ENCODE measurements at places on chromosomes 12 and 14. TPM values are rescaled to one million over a fixed set of nuclear protein-coding genes. Genes with fewer than 3 reads are reported as not detected.

GRCh38 chr12:68887641-68888040 is 45.3 kb downstream of the CPM start:
- DNase-seq = no peak

SERPINA10 gene
- not detected for total RNA-seq

ZCRB1 gene
- total RNA-seq = 29.7 TPM

KRT85 gene
- total RNA-seq = not detected

DNA sequence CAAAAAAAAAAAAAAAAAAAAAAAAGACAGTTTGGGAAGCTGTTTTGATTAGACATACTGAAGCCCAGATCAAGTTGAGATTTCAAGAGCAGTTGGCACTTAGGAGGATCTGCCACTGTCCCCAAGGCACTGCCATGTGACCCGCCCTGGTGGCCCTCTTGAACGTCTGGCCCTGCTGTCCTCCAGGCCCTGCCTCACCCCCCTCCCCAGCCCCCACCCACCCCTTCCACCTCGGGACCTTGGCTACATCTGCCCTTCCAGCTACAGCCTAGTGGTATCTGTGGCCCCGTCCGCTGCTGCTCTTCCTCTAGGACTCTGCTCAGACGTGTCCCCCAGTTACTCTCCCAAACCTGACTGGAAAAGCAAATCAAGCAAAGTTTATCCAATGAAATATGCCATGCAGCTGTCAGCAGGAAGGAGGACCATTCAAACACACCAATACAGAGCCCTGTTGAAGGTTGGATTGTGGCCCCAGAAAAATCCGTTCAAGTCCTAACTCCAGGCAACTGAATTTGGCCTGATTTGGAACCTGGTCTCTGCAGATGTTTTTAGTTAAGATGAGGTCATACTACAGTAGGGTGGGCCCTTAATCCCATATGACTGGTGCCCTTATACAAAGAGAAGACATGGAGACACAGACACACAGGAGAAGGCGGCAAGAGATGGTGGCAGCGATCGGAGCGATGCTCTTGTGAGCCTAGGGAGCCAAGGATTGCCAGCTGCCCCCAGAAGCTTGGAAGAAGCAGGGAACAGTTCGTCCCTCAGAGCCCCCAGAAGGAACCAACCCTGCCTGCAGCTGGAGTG is 17.7 kb downstream of the SLC25A29 start:
- DNase-seq = no peak

PMEL gene
- 0.35 TPM for total RNA-seq

SHMT2 gene
- total RNA-seq = 263 TPM

DNA sequence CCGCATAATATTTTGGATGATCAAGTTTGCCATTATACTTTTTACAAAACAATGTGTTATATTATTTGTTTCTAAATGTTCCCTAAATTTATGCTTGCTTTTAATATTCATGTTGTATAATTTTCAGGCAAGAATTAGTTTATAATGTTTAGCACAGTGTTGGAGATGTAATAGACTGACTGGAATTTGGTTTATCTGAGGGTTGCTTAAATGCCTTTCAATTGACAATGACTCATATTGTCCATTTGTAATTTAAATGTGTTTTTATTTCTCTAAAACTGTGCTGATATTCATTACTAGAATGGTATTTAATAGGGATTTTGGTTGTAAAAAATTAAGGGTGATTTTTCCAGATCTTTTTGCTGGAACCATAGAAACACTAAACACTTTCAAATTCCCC is 788.4 kb downstream of the SLC6A15 start:
- no peak for DNase-seq

DNA sequence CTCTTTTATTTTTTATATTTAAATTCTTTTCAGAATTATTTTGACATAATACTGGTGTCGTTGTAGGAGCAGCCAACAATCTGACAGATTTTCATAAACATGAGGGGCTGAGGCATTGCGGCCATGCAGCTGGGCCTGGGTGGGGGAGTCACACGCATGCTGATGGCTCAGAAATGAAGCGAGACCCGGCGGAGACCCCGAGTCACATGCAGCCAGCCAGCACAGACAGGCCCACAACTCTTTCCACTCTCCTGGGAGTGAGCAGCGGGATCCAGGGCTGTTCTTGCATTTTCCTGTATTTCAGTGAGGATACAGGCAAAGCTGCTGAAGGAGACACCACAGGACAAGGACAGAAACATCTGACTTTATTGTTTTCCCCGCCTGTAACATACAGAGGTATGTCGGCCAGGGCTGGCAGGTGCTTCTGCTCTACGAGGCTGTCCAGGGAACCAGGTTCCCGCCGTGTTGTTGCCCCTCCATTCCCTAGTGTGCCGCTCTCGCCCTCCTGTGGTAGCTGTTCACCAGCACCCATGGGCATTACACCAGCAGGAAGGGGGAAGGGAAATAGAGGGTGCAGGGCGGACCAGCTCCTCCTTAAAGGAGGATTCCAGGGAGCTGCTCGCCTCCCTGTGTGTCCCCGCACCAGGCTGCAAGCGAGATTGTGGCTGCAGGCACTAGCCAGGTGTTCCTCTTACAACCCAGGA is 30.5 kb downstream of the FZD10 start:
- DNase-seq = no peak
